Stimulated activated CD4-positive, alpha-beta T cell treated with anti-CD3 and anti-CD28 coated beads, TNF-alpha, amount 100 ng/mL, for 1 hour (primary cell): ENCODE measurements at places on chromosomes 7 and 10.

DNA sequence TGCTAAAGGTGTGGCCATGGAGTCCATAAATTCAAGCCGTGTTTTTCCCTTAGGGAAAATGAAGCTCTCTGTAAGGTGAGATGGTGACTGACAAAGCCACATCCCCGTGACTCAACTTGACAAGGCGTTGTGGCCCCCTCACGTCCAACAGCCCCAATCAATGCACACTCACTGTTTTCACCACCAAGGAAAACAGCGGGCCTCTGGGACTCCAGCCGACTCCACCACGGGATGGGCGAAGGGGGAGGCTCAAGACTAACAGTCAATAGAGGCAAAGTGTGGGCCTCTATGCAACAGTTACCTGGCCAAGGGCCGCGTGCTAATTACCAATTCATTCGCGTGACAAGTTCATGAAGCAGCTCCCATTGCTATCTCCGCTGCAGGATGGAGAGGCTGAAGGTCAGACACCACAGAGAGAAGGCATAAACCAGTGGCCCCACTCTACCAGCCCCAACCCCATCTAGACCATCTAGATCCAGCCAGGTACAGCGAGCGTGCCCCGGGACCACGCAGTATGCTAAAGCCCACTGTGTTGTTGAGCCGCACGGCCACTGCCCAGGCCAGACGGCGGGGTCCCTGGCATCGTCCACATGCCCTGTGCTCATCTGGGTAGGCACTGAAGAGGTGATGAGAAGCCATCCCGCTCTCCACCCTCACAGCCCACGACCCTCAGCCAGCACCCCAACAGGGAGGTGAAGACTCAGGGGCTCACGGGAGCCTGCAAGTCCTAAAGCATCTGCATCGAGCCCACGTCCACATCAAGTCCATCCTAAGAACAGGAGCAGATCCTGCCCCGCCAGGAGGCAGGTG, 76.1 kb downstream of the PROSER2 start:
- no peak for DNase-seq

GRCh38 chr7:49624611-49625010, 148.8 kb upstream of the VWC2 start:
- DNase-seq: no peak

GRCh38 chr10:129042776-129043595, 424.1 kb upstream of the MGMT start:
- DNase-seq: no peak

DNA sequence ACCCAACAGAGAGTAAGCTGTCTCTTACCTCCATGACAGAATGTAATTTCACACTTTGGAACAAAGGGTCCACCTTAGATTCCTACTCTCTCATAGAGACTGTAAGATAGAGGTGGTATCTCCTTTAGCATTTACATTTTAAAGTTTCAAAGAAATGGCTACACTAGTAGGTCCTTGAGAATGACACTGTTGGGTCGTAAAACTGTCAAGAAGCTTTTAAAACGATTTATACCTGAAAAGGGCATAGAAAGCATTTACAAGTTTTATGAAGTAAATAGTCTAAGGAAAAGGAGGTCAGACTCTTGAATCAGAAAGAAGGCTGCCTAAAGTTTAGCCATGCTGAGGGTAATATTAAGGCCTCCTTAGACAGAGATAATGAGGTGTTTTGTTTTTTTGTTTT, 1212.4 kb upstream of the PHF14 start:
- no peak for DNase-seq

DNA sequence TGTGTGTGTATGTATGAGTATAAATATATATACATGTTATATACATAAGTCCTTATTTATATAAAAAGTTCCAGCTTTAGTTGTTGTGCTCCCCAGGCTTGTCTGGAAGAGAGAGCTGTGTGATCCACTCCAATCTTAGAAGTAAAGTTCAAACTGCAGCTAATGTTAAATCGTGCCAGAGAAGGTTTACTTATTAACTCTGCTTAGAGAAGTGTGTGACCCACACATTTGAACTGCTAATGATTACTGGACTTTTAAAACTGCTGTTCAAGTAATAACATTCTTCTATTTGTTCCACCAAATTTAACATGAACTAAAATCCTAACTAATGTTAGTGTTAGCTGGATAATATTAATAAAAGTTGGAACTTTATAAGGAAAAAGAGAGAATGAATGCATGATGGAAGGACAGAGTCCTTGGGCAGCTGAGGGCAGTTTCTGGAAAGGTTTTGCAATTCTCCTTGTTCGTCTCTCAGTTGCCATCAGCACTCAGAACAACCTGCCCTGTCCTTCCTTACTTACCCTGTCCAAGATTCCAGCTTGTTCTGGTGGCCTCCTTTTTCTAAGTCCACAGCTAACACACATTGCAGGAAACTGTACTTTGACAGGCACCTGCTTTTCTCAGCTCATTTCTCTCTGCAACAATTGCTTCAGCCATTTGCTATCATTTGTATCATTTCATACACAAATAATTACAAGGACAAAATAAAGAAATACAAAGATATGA, 162.6 kb downstream of the FAM107B start:
- no peak for DNase-seq
